Kidney (tissue), 22 donors: ENCODE measurements at places on chromosomes 4 and X. TPM values are rescaled to one million over a fixed set of nuclear protein-coding genes. Genes with fewer than 3 reads are reported as not detected.

Gene FREM3
- 0.06 TPM for total RNA-seq

- H3K27ac ChIP-seq: no peak overlapping the region
- no peak for DNase-seq
- H3K4me3 ChIP-seq: no peak overlapping the region
- no peaks in the 10 kb centered on the region for H3K36me3 ChIP-seq
- no peaks in the 10 kb centered on the region for H3K27me3 ChIP-seq
Observed at GRCh38 chr4:157271166-157271869, 50.8 kb downstream of the GRIA2 start.

GRCh38 chr4:154560824-154561231, 2.0 kb upstream of the FGB start:
- H3K27ac ChIP-seq: no peak overlapping the region
- no peaks in the 10 kb centered on the region for H3K4me1 ChIP-seq
- H3K27me3 ChIP-seq: no peaks in the 10 kb centered on the region
- H3K36me3 ChIP-seq: no peaks in the 10 kb centered on the region

GRCh38 chr4:141329174-141329569, 108.5 kb downstream of the ZNF330 start:
- no peaks in the 10 kb centered on the region for H3K4me1 ChIP-seq
- no peak for DNase-seq
- no peaks in the 10 kb centered on the region for H3K36me3 ChIP-seq

Gene CXCL5
- 0.63 TPM for total RNA-seq

Gene RHOXF1
- 0.79 TPM for total RNA-seq

GRCh38 chr4:155119006-155119405, 89.4 kb upstream of the NPY2R start:
- no peaks in the 10 kb centered on the region for H3K36me3 ChIP-seq
- no peaks in the 10 kb centered on the region for H3K4me1 ChIP-seq
- no peak overlapping the region for H3K4me3 ChIP-seq
- no peaks in the 10 kb centered on the region for H3K27me3 ChIP-seq
- no peak overlapping the region for H3K27ac ChIP-seq
- DNase-seq: no peak

- H3K36me3 ChIP-seq: no peaks in the 10 kb centered on the region
- no peaks in the 10 kb centered on the region for H3K27me3 ChIP-seq
- H3K4me3 ChIP-seq: no peak overlapping the region
- DNase-seq: no peak
Observed at GRCh38 chr4:77154761-77155499, 2.1 kb upstream of the CCNG2 start.
